IMR-90 (cell line): ENCODE measurements at places on chromosomes 2 and 18.

- DNase-seq, result no peak
These were observed 1187.8 kb upstream of the TMEFF2 start for GRCh38 chr2:193382583-193382982.

DNA sequence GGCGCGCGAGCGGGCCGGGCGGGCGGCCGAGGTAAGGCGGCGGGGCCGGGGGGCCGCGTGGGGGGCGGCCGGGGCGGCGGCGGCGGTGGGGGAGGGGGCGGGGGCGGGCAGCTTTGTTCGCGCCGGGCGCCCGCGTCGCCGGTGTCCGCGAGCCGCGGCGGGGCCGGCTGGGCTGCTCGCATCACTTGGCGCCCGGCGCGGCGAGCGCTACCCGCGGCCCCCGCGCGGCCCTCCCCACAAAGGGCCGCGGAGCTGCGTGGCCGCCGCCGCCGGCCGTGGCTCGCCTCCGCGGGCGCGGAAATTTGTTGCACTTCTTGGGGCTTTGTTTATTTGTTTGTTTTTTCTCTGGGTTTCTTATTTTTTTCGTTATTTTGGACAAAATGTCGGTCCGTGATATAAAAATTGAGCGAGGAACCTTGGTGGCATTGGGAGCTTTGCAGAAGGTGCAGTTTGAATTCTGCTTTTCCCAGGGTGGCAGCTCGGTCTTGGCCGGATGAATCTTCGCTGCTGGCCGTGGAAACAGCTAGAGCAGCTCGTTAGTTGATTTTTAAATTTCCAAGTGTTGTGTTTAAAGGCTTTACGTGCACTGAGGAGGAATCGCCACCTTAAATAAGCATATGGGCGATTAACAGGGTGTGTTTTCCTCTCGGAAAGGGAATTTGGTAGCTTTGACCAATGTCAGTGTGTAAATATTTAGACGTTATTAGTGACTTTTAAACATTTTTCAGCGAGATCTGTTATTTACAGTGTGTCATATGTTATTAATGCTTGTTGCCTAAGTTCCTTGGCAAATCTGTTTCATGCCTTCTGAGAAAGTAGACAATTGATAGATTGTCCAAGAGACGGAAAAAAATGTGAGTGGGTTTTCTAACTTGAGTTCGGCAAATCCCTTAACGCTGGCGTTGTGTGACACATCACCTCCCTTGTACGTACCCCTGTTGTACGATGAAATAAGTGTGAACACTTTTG, 822 bp downstream of the UBE2E3 start:
- peak; percentile 44 for DNase-seq

DNA sequence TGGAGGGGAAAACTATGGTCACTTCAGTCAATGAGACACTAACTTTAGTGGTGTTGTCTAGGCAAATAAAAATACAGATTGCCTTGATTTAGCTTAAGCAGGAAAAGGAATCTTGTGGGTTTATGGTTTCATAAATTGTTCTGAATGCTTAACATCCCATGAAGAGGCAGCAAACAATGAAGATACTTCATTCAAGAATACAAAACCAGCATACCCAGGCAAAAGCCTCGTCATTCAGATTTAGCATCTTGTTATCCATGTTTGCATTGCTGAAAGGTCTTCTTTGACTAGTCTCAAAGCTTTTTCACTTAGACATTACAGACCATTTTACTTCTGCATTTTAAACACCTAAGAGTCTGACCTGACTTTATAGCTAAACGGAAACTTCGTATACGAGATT, 272.7 kb upstream of the FSHR start:
- no peak for DNase-seq

- no peak for DNase-seq
These were observed 33.3 kb downstream of the UXS1 start for GRCh38 chr2:106160786-106161261.
